ENCODE measurements at places on chromosomes 6 and 20.
A peak's percentile ranks its signal among the peaks of the same experiment; 100 is the strongest.

GRCh38 chr20:18056174-18057100, 1.3 kb downstream of the OVOL2 start:
- DNase-seq, result no peak

- no peak for DNase-seq
These were observed 30.5 kb downstream of the PLN start for GRCh38 chr6:118578617-118579016.

DNA sequence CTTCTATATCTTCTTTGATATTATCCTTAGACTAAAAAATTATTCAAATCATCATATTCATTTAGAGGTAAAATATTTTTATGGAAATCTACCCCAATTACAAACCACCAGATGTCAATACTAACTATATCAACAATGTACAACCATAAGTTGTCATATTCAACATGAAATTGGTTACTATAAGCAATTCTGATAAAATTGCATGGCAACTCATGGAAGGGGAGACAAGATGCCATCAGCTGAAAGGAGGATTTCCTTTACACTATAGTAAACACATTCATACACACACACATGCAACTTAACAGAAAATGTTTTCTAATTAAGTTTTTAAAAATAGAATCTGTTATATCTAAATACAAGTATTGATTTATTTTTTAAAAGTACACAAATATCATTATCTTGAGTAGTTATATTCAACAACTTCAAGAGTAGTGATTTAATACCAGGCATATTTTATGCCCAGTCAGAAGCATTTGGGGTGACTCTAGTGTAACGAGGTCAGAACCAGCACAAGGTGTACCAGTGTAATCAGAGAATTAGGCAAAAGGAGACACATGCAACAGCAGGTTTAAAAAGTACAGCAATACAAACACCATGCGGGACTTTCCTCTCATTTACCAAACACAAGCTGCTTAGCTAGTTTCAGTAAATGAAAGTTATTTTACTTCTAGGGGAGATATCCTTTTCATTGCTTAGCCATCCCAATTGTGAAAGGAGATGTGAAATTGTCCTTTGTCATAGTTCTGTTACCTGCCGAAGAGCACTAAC, 1.0 kb downstream of the FILIP1 start:
- no peak for DNase-seq

- DNase-seq, result no peak
These were observed 48.9 kb downstream of the SYCP2 start for GRCh38 chr20:59884494-59884893.

DNA sequence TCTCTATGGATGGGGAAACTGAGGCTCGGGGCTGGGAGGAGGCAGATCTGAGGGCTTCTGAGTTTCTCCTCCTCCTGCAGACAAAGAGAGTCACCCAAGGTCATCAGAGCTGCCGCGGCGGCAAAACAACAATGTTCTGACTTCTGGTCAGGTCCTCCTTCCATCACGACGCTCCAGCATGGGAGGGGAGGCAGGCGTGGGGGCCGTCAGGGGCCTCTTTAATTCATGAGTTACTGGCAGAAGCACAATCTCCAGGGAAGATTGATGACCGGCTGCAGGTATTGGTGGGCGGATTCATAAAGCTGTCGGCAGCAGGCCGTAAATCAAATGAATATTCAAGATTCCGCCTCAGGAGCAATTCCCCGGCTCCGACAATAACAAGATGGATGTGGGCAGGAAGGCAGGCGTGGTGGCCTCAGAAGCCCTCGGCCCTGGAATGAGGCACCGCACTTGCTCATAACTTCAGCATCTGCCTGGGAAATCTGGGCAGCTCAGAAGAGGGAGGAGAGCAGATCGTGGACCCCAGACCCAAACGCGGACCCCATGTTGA, 19.1 kb downstream of the PCK1 start:
- DNase-seq, result no peak

GRCh38 chr6:132714160-132714559, 305 bp upstream of the VNN1 start:
- no peak for DNase-seq

DNA sequence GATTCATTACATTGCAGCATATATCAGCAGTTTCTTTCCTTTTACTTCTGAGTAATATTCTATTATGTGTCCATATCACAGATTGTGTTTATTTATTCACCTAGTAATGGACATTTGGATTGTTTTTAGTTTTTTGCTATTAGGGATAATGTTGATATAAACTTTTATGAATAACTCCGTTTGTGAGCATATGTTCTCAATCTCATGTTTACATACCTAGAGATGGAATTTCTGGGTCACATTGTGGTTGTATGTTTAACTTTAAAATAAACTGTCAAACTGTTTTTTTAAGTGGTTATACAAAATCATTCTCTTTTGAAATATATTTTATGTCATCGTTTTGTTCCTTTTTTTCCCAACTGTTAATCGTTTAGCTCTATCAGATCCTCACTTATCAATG, 311.6 kb downstream of the MMUT start:
- DNase-seq, result no peak

DNA sequence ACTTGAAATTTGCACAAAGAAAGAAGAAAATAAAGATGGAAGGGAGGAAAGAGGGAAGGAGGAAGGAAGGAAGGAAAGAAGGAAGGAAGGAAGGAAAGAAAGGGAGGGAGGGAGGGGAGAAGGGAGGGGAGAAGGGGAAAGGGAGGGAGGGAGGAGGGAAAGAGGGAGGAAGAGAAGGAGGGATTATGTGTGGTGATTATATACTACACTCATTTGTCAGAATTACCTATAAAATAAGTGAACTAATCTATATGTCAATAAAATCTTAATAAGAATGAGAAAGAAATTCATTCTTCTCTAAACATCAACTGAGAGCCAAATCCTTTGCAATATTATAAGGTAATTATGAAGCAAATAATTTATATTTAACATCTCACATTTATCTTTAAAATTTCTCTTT, 77.9 kb upstream of the TFAP2D start:
- no peak for DNase-seq

DNA sequence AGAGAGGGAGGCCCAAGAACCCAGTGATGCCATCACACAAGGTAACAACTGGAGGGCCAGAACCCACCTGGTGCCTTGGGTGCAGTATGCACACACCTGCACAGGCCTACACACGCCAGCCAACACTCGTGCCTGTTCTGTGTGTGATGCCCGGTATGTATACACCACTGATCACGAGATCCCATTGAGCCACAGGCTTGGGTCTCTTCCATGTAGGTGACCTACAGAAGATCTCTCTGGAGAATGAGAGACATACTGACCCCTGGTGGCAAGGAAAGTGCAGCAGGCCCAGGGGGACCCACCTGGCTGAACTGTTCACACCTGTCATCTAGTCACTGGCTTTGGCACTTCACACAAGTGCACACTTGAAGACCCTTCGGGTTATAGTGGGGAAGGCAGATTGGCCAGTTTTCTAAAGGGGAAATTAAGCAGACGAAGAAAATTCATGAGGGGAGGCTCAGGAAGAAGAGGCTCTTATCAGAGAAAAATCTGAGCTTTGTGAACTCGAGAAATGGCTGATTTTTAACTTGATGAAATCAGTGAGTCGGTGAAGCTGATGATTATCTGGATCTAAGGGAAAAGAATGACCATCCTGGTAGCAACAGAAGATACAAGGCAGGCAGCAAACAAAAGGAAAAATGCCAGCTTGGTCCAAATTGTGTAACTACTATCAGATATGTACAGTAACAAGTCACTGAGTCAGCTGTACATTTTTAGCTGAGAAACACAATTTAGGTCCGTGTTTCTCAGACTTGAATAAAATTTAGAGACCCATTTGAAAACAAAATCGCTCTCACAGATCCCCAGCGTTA, 69.1 kb upstream of the PBOV1 start:
- DNase-seq, result peak; percentile 35

DNA sequence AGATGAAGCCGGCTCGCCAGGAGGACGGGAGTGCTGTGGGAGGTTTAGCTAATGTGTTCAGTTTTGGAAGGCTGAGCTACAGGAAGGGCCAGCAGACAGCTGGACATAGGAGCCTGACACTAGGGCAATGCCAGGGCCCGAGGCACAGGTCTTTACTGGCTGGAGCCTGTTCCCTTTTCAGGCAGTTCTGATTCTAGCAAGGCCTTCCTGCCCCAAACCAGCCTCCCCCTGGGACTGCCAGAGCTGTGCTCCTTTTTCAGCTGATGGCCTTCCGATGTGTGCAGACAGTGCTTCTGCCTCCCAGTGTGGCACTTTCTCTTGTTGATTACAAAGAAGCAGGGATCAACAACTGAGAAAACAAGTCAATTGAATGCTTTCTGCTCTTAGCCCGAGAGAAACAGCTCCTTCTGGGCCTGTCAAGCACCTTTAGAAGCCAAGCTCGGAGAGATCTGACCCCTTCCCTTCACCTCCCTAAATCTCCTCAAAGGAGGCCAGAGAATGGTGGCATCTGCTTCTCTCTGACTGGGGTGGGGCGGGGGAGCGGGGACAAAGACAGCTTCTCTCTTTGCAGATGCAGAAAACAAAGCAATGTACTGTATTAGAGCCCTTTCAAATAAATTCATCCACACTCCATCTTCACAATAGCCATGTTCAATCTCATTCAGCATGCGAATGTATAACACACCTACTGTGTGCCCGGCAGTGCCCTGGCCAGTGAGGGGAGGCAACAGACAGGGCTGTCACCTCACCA, 63.2 kb downstream of the RAB44 start:
- no peak for DNase-seq

- DNase-seq, result no peak
These were observed 22.9 kb downstream of the STX7 start for GRCh38 chr6:132490024-132490423.

GRCh38 chr6:99016355-99016754, 68.6 kb upstream of the FBXL4 start:
- DNase-seq, result no peak

- peak; percentile 51 for DNase-seq
These were observed 1.1 kb downstream of the SOX4 start for GRCh38 chr6:21594416-21595281.

- DNase-seq, result no peak
These were observed 1.3 kb upstream of the MRS2 start for GRCh38 chr6:24401458-24401857.

GRCh38 chr6:15627821-15628220, 35.0 kb downstream of the DTNBP1 start:
- no peak for DNase-seq

- DNase-seq, result no peak
These were observed 33.1 kb upstream of the SMOC2 start for GRCh38 chr6:168407842-168408241.

All from SK-N-DZ (cell line).